Stimulated activated effector memory CD8-positive, alpha-beta T cell treated with anti-CD3 and anti-CD28 coated beads, Interleukin-12 subunit alpha, Interleukin-12 subunit beta, amount 100 ng/mL, for 72 hours (primary cell): ENCODE measurements at places on chromosomes 5 and 9.

GRCh38 chr5:153573326-153574033 lies 83.0 kb downstream of the GRIA1 start:
- DNase-seq, result no peak

DNA sequence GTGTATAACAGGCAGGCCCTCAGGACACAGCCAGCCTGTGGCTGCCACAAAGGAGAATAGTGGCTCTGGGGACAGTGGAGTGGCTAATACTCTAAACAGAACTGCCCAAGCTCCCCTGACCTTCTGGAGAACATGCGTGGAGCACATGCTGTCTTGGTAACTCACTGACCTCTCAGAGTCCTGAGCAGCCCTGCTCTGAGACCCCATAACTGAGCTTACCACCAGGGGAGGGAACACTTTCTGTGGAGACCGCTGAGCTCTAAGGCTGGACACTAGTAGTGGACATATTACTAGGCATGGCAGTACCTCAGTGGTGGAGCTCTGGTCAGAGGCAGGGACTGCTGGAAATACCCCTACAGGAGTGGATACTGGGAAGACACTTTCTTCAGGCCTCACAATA lies 60.2 kb upstream of the SPTLC1 start:
- DNase-seq, result no peak

GRCh38 chr5:607541-608428 lies 4.4 kb upstream of the CEP72 start:
- no peak for DNase-seq

- DNase-seq, result peak; percentile 71
Measured at GRCh38 chr5:66864240-66864884, 268.2 kb downstream of the MAST4 start.

DNA sequence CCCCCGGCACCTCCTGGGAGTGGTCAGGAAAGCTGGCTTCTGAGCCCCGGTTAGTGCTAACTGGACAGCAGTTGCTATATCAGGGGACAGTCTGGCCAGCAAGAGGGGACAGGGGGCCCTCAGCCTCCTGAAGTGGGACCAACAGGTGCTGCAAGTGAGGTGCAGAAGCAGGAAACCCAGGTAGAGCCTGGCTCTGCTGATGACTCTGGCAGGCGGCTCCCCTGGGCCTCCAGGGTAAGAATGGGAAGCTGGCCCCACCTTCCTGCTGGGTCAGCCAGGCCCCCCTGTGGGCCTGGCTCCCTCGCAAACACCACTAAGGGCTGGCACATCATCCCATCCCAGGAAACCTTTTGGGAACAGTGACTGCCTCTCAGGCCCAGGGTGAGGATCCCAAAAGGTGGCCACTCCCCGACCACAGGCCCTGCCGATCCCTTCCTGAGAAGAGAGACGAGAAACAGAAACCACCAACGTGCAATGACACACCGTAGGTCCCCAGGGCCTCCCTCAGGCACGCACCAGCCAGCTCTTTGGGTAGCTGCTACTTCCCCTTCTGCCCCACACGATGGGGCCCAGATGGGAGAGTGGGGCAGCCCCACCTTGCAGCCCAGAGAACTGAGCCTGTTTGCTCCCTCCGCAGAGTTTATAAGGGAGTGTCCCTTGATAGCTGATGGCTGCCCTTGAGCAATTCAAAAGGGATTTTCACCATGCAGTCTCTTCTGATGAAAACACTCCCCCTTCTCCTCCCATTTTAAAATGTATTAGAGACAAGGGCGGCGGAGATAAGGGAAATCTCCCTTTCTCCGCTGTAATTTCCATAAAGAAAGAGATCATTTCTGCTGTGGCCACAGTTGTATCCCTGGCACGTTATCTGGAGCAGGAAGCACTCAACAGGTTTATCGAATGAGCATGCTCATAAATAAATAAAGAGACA lies 76.8 kb downstream of the STK10 start:
- peak; percentile 57 for DNase-seq

- DNase-seq, result no peak
Measured at GRCh38 chr9:123689701-123690428, 240.1 kb downstream of the DENND1A start.

DNA sequence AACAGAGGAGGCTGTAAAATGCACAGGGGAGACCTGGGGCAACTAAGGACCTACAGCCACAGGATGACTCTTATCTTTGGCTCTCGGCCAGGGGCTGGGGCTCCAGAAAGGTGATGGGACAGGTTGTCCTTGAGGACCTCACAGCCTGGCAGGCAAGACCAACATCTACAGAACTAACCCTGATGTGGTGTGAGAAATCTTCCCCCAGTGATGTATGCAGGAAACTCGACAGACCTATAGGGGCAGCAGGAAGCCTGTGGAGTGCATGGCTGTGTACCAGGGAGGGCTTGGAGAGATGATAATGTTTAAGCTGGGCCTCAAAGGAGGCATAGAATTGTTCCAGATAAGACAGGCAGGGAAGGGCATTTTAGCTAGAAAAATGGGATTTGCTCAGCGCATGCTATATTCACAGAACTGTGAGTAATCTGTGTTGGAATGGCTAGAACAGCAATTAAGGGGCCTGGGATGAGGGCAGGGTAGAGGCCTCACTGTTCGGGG lies 68.5 kb upstream of the SLC25A51 start:
- DNase-seq, result no peak
